ENCODE measurements at places on chromosomes 16 and 17.

- no peak for DNase-seq
Observed at GRCh38 chr16:56981729-56982271, 7.6 kb upstream of the NLRC5 start.

DNA sequence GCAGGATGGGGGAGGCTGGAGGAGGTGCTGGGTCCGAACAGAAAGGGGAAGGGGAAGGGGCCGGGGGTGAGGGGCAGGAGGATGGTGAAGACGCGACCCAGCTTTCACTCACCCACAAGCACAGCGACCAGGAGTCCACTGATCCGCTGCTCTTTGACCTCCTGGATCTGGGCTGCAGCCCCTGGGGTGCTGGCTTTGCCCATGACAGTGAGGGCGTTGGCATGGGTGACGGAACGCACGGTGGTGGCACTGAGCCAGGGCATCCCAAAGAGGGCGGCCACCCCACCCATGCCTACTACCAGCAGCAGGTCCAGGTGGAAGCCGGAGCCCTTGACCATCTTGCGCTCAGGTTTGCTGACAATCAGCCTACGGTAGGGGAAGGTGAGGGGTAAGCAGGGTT is 14.9 kb downstream of the SLC4A1 start:
- DNase-seq = no peak

DNA sequence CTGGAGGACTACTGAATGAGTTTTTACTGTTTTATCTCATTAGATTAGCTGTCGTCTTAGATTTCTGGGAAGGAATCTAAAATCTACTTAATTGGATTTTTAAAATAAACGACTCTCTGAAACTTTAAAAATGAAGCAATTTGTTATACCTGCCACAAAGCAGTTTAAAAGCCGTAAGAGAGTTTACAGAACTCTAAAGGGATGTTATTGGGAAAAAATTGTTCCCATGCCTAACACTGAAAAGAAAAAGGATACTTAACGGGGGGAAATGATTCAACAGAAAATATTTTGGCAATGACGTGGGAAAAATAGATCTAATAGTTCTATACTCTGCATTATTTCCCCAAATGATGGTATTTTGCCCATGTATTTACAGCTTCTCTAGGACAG is 27.0 kb downstream of the ARHGAP17 start:
- DNase-seq = no peak

DNA sequence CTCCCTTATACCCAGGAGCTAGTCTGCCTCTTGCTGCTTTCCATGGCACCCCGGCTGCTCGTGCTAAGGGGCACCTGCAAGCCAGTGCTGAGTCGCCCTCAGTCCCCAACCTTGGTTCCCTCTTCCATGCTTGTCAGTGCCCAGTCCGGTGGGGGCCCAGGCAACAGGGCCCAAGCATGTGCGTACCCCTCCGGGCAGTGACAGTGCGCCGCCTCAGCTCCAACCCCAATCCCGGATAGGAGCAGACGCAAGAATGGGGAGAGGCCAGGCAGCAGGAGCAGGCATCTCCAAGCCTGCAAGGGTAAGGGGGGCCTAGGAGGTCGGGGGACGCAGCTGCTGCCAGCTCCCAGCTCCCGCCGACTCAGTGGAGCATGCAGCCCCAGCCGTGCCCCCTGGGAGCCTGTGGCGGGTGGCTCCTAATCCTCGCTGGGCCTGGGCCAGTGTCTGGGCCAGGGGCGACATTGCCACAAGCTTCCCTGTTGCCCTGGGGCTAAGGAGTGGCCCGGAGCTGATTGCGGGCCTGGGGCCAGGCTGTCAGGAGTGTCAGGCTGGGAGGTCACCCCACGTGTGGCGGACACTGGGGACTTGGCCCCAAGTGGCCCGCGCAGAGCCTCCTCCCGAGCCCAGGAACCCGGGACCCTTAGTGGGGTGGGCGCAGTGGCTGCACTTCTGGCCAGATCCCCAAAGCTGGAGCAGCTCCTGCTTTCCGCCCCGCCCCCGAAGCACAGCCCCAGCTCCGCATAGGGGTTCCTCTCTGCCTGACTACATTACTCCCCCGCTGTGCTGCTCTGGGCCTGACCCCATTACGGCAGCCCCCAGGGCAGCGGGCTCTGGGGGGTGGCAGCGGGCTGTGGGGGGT is 9.8 kb downstream of the CPD start:
- no peak for DNase-seq

- DNase-seq = no peak
Observed at GRCh38 chr17:39767147-39767546, 29.4 kb downstream of the GRB7 start.

- DNase-seq = no peak
Observed at GRCh38 chr16:70418274-70418992, 20.5 kb downstream of the ST3GAL2 start.

All from NCI-H2081 treated with DMSO at 0.1 percent for 48 hours (cell line).